ENCODE measurements at places on chromosomes 1 and 21.

GRCh38 chr1:152343006-152343405 lies 16.8 kb downstream of the FLG2 start:
- DNase-seq, result no peak

DNA sequence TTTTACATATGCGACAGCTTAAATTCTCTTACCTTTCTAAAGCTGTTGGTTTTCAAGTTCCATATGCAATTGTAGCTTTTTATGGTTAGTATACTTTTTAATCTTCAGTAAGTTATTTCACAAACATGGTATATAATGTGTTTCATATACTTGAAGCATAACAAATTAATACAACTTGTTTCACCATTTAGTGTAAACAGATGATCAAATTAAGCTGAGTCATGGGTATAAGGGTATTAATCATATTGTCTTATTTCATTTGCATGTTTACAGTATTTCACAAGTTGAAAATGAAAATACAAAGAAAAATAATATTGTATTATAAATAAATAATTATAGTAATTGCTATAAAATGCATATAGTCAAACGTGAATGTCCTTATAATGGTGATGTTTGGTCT lies 92.1 kb downstream of the PTPRC start:
- DNase-seq, result no peak

GRCh38 chr1:19433719-19433998 lies 51.7 kb downstream of the CAPZB start:
- no peak for DNase-seq

- peak; percentile 10 for DNase-seq
Observed at GRCh38 chr1:174074757-174075156, 52.6 kb upstream of the RC3H1 start.

DNA sequence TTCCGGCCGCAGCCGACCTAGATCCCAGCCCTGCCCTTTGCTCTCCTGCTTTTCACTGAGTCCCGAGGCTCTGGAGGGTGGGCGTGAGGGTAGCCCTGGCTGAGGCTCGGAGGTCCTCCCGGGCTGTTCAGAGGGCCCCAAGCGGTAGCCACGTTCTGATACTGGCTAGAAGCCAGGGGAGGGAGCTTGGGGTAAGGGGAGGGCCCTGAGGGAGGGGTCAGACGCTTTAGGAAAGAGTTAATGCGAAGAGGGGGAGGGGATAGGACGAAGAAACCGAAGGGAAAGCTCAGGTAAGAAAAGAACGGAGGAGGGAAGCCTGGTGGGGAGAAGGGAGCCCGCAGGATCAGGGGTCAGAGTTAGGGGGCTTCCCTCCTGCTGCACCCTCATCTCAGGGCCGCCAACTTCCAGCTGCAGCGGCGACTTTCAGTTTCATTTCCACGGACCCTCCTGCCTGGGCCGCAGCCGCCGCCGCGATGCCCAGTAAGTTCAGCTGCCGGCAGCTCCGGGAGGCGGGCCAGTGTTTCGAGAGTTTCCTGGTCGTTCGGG lies at the start of gene MOV10:
Gene MOV10 (plus strand): TSS at position 220 of the 546 bp plus-strand sequence. CDS start 254 bp downstream, at position 474.
- DNase-seq, result peak; percentile 39

DNA sequence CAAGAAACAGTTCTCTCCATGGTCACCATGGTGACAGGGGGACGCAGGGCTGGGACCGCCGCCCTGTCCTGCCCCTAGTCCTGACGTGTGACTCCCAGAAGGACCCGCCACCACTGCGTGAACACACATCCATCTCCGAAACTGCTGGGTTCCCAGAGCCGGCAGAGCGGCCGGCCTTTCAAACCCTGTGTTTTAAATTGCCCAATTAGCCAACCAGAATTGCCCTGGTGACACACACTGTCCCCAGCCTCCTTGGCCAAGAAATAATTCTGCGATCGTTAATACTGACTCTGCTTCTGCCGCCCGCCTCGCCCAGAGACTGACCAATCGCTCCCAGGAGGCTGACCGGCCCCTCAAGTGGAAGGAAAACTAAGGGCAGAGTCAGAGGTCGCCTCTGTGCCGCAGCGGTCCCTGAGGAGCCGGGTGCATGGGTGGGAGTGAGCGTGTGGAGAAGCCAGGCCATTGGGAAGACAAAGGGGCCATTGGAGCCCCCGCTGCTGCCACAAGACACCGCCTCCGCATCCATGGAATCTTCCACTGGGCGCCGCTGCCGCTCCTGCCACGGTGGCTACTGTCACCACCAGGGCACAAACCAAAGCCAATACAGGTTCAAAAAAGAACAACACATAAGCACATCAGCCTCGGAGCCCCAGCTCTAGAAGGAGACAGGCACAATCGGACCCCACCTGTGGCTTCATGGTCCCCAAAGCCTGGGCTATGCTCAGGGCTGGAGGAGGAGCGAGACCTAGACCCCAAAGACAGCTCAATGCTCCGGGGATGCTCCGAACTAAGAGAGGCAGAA lies 273.2 kb downstream of the NPHP4 start:
- no peak for DNase-seq

GRCh38 chr1:119324198-119324597 lies 44.4 kb upstream of the HAO2 start:
- DNase-seq, result no peak

DNA sequence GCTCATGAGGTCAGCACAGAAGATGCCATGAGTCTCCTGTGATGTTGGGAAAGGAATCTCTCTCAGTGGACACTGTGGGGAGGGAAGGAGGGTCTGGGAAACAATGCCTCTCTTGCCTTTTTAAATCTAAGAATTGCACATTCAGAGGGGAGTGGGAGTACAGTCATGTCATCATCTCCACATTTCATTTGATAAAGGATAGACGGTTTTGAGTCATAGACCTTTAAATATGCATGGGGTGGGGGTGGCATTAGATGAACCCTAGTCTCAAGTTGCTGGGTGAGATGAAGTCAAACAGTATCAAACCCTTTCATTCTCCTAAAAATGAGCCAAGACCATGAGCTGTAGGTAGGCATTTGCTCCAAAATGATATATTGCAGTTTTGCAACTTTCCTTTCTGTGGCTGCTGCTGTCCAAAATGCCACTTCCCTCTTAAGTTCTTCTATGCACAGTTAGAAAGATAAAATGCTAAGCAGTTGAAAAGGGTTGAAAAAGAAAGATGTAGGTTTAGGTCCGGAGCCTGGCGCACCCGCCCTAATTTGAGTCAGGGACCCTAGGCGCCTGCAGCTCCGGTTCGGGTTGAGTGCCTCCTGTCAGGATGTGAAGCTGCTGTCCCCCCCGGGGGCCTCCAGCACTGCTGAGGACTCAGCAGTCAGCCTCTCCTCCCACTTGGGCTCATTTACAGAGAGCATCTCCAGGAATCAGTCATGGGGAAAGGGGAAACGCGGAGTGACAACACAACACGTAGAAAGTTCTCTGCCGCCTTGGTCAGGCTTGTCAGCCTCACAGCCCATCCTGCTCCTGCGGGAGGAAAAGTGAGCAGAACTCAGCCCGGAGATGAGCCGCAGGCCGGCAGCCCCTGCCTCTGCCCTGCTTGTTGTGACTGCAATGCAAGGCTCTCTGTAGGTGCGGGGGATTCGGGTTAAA lies 479.3 kb upstream of the RUNX1 start:
- no peak for DNase-seq

DNA sequence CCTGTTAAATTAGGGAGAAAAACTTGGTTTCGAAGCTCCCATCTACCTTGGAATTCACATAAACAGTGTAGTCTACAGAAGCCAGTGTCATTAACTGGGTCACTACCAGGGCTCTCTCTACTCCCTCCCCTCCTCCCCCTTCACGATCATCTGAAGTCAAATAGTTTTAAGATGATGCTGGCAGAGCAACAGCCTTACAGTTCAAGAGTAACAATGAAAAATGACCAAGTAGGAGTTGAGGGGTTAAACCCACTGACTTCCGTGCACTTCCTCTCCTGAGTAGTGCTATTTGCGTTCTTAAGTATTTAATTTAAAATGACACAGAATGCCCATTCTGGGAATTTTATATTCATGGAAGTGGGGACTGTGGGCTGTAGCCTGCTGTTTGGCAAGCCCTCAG lies 236.9 kb downstream of the SIPA1L2 start:
- DNase-seq, result no peak

GRCh38 chr1:227433663-227434341 lies 115.5 kb upstream of the CDC42BPA start:
- no peak for DNase-seq

DNA sequence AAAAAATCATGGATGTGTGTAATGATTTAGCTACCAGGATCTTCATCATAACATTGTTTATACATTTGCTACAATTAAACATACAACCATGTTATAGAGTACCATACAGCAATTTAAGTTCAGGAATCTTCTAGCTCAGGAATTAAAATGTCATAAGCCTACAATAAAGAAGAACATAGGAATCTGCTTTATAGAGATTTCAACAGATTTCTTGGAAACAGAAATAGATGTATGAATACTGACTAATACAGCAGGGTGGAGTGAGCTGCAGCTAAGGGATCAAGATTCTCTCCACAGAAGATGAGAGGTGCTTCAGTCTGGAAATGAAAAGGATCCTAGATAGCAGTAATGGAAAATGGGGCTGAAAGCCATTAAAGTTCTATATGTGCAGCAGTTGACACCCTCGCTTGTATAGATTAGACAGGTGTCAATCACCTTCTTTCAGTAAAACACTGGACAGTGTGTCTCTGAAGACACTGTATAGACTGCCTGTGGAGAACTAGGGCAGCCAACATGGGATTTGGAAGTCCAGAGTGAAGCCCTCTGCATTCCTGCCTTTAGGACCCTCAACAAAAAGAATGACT lies 73.9 kb downstream of the DNTTIP2 start:
- peak; percentile 28 for DNase-seq

- DNase-seq, result no peak
Observed at GRCh38 chr1:41679531-41679930, 195.0 kb upstream of the EDN2 start.
